Cerebellar cortex (tissue), 1 donor: ENCODE measurements at places on chromosomes 1 and 21.

DNA sequence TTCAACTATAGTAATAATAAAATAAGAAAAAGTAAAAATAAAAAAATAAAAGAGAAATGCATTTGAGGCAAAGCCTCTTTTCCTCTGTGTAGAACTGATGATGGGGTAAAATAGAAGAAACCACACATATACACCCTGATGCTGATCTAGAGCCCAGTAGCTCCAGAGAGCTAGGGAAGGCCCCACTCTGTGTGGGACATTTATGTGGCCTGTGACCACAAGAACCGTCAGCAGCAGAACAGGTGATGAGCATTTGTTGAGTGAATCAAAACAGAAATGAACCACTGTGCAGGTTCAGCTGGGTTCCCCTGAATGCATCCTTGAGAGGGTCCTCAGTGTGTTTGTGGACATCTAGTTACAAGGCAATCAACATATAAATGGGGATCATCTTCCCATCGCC is 221.8 kb upstream of the HOOK1 start:
- no peak for DNase-seq

DNA sequence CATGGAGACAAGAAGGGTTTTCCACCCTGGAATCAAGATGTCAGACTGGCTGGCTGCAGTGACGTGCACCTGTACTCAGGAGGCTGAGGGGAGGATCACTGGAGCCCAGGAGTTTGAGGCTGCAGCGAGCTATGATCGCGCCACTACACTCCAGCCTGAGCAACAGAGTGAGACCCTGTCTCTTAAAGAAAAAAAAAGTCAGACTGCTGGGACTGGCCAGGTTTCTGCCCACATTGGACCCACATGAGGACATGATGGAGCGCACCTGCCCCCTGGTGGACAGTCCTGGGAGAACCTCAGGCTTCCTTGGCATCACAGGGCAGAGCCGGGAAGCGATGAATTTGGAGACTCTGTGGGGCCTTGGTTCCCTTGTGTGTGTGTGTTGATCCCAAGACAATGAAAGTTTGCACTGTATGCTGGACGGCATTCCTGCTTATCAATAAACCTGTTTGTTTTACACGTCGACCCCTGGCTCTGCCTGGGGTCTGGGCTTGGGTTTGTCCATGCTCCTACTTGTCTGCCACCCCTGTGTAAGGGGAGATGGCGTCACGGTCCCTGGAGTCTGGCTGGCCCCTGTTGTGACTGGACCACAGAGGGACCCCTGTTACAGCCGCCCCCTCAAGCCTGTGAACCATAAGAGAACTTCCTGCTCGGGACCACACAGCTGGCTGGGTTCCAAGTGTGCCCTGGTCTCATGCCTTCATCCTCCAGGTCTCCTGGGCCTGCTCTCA is 20.9 kb upstream of the VPS13D start:
- peak; percentile 84 for DNase-seq

DNA sequence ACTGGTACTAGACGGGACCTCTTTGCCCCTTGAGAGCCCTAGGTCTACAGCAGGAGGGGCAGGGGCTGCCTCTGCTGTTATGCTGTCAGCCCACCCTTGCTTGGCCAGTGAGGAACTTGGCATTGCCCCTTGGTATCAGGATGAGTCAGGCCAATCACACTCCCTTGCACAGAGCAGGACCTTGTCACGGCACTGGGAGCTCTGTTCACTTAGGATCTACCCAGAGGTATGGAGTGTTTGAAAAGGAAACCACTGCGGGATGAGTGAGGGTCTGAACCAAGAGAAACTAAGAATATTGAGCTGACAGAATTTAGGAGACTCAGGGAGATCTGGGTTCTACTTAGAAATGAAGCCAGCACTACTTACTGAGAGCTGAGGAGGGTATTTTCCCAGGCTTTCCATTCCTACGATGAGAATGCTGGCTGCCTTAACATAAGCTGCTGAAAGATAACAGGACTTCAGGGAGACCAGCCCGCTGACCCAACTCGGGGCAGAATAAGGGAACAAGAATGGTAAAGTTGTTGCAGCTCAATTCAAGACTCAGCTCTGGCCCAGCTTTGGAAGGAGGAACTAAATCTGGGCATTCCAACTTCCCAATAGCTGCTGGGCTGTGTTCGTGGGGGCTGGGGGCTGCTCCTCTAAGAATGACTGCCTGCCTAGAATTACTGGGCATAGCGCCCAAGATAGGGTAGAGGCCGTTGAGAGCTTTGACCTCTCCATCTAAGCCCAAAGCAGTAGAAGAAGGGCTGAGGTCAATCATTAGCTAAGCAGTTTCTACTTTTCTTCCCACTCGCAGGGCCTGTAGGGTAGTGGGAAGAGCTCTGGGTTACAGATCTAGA is 1.5 kb downstream of the FABP3 start:
- DNase-seq, result peak; percentile 21

GRCh38 chr1:223726380-223727001 is 14.2 kb downstream of the CAPN2 start:
- DNase-seq, result no peak

DNA sequence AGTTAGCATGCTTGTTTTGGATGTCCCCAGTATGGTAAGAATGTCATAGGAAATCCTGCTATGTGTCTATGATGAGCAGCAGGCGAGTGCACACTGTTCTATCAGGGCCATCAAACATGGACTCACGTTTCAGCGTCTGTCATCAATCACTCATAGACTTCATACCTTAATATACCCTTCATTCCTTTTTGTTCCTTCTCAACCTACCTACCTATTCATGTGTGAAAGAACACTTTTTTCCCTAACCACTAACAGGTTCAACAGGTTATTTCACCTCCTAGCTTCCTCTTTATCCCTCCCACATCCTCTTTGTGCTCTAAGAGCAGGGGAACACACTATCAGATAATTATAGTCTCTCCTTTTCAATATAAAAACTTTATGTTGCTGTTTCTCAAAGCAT is 300.6 kb downstream of the TM2D1 start:
- DNase-seq, result no peak

GRCh38 chr1:202270871-202271326 is 70.8 kb downstream of the UBE2T start:
- no peak for DNase-seq

DNA sequence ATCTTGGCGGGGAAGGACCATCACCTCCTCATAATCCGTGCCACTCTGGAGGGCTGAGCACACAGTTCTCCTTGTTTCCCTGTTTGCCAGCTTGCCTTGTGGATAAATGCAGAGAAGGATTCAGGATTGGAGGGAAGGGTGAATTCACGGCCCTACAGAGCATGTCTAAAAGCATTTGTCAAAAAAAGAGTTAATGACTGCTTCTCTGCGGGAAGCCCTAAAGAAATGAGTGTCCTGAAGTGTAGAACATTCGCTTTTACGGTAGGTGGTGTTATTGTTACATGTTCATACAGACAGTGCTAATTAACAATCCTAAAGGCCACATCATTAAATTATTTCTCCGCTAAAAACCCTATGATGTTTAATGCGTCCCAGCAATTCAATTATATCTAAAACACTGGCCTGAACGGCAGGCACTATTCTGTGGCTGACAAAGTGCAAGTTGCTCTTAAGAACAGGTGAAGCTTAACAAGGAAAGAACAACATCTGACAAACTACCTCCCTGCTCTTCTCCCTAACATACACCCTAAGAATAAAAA is 112.3 kb upstream of the NFIA start:
- peak; percentile 68 for DNase-seq

- DNase-seq, result no peak
Measured at GRCh38 chr1:1206966-1207531, 657 bp upstream of the TNFRSF18 start.

DNA sequence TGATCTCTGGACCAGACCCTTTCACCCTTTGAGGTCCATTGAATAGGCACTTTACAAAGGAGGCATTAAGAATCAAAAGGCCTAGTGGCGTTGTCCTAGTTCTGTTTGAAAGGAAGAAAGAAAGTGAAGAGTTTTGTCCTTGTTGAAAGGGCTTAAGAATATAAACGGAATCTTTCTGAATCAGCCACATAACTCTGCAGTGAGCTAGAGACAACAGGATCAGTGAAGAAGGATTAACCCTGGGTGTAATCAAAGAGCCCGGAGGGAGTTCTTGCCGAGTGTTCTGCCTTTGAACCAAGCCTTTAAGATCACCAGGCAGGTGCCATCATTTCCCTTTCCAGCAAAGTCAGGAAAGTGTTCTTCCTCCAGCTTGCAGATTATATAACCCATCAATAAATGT is 54.8 kb upstream of the CNTN2 start:
- no peak for DNase-seq

GRCh38 chr1:178077917-178078316 is 16.0 kb upstream of the RASAL2 start:
- DNase-seq, result no peak

DNA sequence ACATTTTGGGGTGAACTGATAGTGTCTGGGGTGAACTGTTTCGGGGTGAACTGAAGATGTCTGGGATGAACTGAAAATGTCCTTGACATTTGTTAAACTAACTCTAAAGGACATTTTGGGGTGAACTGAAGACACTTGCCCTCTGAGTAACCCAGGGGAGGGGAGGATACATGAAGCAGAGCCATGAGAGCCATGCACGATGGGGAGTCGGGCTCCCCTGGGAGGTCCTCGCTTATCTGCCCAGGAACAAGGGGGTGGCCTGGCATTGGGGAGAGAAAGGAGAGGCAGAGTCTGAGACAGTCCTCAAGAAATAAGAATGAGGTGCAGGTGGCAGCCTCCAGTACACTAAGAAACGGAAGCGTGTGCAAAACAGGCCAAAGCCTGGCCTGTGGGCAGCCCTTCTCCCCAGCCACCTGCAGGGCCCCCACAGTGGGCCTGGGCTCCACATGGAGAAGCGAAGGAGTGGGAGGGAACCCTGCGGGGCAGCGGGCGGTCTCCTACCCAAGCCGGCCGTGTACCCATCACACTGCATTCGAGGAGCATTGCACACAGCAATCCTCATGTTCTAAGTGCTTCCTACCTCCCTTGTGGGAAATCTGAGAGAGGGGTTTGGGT is 24.2 kb downstream of the RSPH1 start:
- no peak for DNase-seq

DNA sequence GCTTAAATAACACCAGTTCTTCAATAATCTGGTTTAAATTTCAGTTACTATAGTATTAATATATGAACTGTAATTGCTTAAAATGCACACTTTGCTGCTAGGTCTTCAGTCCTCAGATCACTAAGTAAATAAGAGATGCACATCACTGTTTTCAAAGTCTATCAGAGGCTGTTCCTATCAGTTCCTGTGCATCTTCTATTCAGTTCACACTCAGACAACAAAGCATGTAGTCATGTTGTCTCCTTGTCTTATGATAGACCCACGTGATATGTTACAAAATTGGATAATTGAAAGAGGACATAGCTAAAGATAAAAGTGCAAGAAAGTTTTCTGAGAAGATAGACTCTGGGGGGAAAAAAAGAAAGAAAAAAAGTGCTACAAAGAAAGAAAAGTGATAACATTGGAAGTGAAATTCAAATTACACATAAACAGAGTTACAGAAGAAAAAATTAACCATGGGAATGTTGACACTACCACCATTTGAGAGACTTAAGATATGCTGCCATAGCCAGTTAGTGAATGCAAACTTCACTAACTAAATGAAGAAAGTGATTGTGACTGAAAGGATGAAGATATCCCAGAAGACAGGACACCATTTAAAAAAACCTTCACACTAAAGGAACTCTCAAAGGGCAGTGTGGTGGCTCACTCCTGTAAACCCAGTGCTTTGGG is 33.9 kb upstream of the TSNAX start:
- DNase-seq, result no peak

GRCh38 chr1:19405761-19406487 is 79.4 kb downstream of the CAPZB start:
- DNase-seq, result peak; percentile 83

- DNase-seq, result no peak
Measured at GRCh38 chr1:216766633-216767327, 43.6 kb upstream of the ESRRG start.

GRCh38 chr1:230679192-230679591 is 34.7 kb downstream of the AGT start:
- no peak for DNase-seq

GRCh38 chr1:187680823-187681222 is 852.1 kb downstream of the PLA2G4A start:
- DNase-seq, result no peak

GRCh38 chr1:33466159-33466558 is 6.3 kb upstream of the ZSCAN20 start:
- peak; percentile 27 for DNase-seq

- no peak for DNase-seq
Measured at GRCh38 chr1:111204201-111204982, 3.9 kb upstream of the DENND2D start.

DNA sequence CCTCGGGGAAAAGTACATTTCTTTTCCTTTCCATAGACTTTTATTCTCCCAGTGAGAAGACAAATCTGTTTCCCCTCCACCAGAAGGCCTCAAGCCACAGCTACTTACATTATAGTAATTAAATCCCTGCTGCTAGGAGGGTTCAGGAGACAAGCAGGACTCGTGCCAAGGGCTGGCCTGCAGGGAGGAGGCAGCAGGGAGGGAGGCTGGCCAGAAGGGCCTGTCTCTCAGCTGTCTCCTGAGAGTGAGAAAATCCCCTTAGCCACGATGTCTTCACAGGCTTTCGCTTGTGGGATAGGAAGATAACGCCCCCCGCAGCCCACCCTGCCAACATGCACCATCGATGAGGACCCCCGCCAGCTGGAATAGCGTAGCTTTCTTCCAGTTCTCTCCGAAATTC is 14.0 kb downstream of the KCNN3 start:
- DNase-seq, result peak; percentile 69

DNA sequence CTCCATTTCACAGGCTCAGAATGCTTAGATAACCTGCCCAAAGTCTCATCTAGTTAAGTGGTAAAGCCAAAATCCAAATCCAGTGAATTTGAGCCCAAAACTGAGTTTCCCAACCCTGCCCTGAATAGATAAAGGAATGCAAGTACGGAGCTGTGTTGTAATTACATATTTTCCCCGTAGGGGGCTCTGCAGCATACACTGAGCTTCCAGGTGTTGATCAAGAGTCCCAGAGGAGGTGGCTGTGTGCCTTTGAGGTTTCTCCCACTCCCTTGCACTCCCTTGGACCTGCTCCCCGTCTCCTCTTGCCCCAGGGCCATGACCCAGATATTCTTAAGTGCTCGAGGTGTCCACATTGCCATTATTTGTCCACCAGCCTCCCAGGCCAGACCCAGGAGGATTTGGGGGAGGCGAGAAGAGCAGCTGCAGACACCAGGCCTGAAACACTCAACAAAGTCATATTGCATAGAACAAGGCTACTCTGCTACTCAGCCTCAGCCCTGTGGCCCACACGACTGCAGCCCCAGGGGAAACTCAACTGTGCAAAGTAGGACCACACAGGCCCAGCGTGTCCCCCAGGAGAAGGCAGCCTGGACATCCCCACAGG is 18.4 kb upstream of the LY9 start:
- DNase-seq, result peak; percentile 9

GRCh38 chr1:12439073-12439472 is 178.9 kb downstream of the DHRS3 start:
- no peak for DNase-seq
